ENCODE measurements at places on chromosomes 1 and 21. TPM values are rescaled to one million over a fixed set of nuclear protein-coding genes. Genes with fewer than 3 reads are reported as not detected.

DNA sequence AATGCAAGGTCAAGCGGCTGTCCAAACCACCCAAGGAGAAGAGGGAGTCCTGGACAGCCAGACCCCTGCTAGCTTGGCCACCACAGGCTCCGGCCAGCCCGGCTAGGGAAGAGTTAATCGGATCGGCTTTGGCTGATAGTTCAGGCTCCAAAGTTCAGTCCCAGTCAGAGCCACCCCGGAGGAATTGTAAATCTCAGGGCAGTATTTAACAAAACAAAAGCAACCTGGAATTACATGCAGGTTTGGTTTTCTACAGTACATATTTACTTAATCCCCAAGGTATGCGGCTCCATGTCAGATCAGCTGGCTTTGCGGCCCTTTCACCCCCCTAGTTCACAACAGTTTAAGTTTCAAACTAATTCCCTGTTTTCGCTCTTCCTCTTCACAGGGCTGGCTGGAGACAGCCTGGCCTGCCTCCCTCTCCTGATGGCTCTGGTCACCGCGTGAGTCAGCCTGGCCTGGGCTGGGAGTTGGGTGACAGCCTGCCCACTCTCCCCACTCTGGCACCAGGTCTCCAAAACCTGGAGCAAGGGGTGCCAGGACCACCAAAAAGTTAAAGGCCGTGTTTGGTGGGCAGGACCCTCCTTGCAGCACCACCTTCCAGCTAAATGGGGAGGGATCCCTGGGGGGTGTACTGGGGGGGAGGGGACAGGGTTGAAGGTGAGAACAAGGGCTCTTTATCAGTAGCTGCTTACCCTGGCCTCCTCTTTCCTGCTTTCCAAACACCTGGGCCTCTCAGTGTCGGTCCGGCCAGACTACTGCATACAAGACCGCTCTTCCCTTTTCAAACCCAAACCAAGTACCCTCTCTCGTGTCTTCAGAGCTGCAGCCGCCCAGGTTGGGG lies 1.9 kb downstream of the DHRS3 start:
- peak; percentile 81 for DNase-seq

GRCh38 chr1:61271412-61271789 lies 189.0 kb downstream of the NFIA start:
- no peak for DNase-seq

GRCh38 chr1:215568299-215568692 lies 1.2 kb downstream of the KCTD3 start:
- peak; percentile 42 for DNase-seq

- DNase-seq: no peak
Measured at GRCh38 chr1:87428883-87429282, 100.2 kb downstream of the LMO4 start.

DNA sequence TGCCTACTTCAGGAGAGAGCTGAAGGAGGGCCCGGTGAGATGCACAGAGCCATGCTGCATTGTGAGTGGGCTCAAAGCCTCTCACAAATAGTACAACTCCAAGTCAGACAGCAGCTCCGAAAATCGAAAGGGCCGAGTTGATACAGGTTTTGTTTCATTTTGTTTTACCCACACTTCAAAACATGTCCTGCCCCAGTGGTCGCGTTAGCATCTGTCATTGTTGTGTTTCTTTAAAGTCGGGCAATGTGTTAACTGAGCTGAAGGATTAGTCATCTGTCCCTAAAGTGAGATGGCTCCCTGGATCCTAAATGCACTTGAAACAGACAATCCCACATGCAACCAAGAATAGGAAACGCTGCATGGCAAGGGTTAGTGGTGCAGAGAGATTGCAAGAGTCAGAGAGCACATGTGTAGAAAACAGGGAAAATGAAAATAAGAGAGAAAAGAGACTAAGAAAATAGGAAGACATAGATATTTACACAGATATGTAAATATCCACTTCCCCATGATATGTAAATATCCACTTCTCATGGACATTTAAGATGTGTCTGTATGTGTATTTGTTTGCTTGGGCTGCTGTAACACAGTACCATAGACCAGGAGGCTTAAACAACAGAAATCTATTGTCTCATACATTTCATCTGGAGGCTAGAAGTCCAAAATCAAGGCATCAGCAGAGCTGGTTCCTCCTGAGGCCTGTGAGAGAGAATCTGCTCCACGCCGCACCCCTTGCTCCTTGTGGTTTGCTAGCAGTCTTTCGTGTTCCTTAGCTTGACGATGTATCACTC lies 131.4 kb upstream of the RAB4A start:
- no peak for DNase-seq

- no peak for DNase-seq
Measured at GRCh38 chr1:100325415-100326324, 26.6 kb upstream of the CDC14A start.

DNA sequence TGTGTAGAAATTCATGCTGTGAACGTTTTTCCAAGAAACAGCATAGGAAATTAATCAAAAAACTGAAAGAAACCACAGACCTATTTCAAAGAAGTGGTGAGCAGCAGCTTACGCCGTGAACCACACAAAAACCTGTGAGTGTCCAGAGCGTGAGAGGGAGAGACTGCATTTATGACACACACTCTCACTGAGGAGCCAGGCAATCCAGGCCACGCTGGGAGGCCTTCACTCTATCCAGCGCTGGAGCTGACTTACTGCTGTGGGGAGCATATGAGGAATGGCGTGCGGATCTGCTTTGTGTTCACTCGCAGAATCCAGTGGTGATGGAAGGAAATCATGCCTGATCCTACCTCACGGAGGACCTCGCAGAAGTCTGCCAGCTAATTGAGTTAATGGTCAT lies 12.7 kb downstream of the ADAMTS1 start:
- no peak for DNase-seq

DNA sequence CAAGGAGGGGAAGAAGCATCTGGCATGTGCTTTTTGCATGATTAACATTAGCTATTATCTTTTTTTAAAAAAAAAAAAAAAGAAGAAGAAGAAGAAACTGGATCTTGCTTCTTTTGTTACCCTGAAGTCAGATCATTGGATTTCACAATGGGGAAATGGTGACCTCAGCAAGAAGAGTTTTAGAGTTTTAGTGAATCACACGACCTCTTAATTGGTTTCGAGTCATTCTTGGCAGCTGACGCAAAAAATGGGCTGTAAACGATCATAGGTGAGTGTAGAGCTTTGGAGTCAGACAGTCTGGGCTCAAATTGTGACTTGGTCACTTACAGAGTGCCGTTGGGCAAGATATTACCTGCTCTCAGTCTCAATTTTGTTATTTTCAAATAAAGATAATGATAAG lies 33.3 kb upstream of the PGBD5 start:
- peak; percentile 12 for DNase-seq

DNA sequence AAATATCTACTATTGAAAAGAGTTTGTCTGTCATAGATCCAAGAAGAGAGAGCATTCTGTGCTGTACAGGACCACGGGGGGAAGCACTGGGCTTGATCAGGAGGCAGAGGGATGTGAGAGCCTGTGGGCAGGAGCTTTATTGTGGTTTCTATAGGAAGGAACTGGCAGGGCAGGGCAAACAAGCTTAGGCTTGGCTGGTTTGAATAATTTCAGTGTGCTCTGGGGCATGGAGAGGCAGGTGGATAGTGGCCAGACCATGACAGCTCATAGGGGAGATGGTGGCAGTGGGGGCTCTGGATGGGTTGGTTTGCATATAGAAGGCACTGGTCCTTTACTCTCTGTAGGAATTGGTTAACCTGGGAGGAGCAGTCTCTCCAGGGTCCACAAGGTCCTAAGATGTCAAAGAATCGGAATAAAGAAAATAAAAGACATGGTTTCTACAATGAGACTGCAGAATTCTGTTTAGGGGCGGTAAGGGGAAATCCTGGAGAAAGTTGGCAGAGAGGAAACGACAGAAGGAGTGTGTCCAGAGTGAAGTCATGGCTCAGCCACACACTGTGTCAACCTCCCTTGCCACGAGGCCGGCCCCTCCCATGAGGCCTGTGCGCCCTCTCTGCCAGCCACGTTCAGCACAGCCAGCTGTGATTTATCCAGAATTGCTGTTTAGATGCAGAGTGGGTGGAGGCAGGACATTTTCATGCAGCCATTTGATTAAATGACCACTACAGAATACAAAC lies 81.7 kb upstream of the PGBD5 start:
- DNase-seq: no peak

DNA sequence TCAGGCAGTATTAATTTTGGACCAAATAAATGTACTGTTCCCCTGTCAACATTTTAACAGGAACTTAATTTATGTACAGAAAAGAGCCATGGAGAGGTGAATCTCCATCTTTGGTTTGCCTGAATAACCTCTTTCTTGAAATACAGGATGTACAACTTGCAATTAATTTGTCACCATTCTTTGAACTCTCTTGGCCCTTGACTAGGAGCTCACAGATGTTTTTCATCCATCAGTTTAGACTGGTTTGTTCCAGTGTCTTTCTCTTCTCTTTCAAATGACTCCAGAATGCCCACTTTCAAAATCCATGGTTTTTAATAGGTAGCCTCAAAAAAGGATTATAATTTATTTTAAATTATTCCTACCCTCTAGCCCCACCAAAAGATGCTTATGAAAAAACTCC lies 5.0 kb downstream of the MAP3K7CL start:
- no peak for DNase-seq

GRCh38 chr1:26758358-26758757 lies 29.4 kb upstream of the PIGV start:
- DNase-seq: no peak

DNA sequence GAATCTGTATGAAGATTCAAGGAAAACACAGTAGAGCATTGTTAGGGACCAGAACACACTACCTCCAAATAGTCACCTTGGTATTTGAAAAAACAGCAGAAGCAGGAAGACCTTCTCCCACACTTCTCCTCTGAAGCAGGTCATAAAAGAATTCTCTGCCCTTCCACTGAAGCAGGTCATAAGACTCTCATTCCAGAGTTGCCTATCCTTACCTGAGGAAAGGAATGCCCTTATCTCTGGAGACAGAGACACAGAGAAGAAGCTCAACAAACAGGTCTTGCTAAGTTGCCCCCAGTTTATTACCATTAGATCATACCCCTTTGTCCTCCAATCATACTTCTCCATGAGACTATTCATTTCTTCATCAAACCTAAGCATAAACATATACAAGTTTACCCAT lies 225.8 kb upstream of the TNR start:
- DNase-seq: peak; percentile 13

Gene CCDC181
- 1.3 TPM for total RNA-seq

Gene ALX3
- total RNA-seq: 1.6 TPM

Gene TMEM269
- total RNA-seq: 0.32 TPM

Gene VANGL2
- total RNA-seq: 9.7 TPM

Gene NR5A2
- total RNA-seq: 49.6 TPM
